ENCODE measurements at places on chromosomes 6 and 20. TPM values are rescaled to one million over a fixed set of nuclear protein-coding genes. Genes with fewer than 3 reads are reported as not detected.

- no peak for DNase-seq
Measured at GRCh38 chr20:37295595-37295994, 6.1 kb downstream of the MANBAL start.

Gene SRC
- polyA plus RNA-seq = 23.8 TPM

Gene PTPRK
- 8.0 TPM for polyA plus RNA-seq

DNA sequence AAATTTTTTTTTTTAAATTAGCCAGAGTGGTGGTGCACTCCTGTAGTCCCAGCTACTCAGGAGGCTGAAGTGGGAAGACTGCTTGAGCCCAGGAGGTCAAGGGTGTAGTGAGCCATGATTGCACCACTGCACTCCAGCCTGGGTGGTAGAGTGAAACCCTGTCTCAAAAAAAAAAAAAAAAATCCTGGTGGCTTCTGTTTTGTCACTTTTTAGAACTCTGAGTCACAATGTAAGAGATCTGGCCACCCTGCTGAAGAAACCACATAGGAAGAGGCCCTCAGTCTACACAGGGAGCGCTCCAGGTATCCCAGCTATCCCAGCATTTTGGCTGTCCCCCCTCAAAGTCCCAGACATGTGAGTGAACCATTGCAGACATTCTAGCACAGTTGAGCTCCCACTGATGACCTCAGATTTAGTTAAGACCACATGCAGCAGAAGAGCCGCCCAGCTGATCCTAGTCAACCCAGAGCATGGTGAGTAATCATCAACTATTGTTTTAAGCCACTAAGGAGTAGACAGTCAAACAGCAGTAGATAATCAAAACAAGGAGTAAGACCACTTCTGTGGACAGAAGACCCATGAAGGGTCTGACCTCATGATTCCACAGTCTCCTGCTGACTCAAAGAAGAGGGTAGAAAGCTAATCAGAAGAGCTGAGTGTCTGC lies 12.7 kb upstream of the ARFGEF2 start:
- no peak for DNase-seq

Gene OR2J3
- polyA plus RNA-seq = not detected

Gene SMIM13
- 2.1 TPM for polyA plus RNA-seq

DNA sequence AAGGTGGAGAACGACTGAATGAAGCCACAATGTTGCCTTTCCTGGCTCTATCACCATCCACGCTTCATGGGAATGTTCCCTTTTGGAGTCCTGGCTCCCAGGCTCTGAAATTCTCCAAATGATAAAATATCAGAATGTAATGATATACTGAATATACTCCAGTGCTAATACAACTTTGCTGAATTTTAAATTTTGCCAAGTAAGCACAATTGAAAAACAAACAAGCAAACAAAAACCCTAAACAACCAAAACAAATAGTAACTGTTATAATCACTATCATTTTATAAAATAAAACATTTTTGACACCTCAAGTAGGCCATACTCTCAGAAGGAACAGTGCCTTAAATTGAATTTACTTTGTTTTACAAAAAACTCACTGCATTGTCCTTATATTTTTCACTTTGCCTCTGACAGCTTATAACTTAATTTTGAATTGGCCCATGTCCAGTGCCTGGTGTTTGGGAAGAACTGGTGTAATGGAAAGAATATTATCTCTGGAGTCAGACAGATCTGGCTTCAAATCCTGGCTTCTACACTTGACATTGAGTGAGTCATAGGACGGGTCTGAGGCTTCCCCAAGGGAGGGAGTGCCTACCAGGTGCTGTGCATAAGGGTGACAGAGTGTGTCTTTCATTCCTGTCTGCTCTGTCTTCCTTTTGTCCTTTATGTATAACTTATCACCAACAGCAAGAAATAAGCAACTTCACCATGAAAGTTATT lies 698.3 kb downstream of the EPM2A start:
- peak; percentile 48 for DNase-seq

DNA sequence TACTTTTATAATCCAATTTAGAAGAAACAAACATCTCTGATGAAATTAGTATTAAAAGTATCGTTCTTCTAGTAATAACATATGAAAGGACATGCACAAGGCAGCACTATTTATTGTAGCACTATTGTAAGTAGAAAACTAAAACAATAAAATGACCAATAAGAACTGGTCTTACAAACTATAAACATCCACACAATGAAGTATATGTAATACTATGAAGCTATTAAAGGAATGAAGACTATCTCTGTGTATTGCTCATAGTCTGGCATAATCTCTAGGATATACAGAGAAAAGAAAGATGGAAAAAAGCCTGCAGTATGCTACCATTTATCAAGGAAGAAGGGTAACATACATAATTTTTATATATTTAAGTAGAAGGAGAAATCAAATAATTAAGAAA lies 16.7 kb downstream of the LCA5 start:
- DNase-seq = no peak

DNA sequence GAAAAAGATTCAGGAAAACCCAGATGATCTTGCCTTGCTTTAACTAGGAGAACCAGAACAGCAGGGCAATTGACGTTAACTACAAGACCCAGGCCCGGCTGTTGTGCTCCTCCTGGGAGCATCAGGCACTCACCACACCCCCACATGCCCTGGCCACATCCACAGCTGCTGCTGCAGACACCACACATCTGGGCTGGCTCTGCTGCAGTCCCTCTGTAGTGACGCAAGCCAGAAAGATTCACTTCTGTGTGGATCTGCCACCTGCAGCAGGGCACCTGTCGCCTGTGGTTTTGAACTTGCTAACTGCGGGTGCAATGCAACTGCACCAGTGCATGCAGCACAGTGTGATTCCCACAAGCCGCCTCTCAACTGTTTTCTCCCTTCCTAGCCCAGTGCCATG lies 228.8 kb downstream of the SYNDIG1 start:
- DNase-seq = no peak

DNA sequence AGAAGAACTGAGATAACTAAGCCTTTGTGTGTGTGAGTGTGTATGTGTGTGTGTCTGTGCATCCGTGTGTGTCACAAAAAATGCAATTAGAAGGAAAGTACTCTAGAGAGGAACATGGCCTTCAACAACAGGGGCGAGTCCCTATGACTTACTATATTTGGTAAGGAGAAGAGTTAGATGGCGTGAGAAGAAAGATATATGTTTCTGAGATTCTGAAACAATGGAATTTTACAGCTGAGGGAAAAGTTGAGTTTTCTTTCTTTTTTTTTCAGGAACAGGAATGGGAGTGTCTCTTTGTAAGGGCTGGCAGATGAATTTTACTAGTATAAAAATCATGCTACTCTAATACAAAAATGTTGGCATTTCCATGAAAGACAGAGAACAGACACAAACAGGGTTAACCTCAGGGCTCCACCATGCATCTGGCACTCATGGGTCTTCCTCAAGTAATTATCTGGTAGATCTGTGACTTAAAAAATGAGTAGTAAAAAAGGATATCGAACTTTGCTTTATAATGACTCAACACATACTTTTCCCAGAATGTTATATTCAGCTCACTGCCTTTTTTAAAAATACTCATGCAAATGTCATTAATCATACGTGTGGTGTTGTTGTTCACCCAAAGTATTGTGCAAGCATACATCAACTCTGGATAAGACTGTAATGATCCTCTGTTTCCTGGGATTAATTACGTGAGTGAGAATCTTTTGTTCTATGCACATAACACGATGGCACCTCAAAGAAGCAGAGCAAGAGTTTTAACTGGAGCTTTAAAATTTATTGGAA lies 12.8 kb upstream of the SASH1 start:
- DNase-seq = no peak

- DNase-seq = no peak
Measured at GRCh38 chr20:32495949-32496348, 89.2 kb downstream of the NOL4L start.

- DNase-seq = no peak
Measured at GRCh38 chr20:9583151-9583550, 68.8 kb downstream of the LAMP5 start.

Gene SH3BGRL2
- 1.6 TPM for polyA plus RNA-seq

Gene GJA1
- polyA plus RNA-seq = 23.5 TPM

Gene DNAH8
- polyA plus RNA-seq = under 0.01 TPM

GRCh38 chr20:6956574-6956973 lies 189.1 kb downstream of the BMP2 start:
- DNase-seq = no peak

Gene MROH8
- polyA plus RNA-seq = 3.5 TPM

GRCh38 chr6:3079682-3080081 lies 11.4 kb downstream of the RIPK1 start:
- no peak for DNase-seq

DNA sequence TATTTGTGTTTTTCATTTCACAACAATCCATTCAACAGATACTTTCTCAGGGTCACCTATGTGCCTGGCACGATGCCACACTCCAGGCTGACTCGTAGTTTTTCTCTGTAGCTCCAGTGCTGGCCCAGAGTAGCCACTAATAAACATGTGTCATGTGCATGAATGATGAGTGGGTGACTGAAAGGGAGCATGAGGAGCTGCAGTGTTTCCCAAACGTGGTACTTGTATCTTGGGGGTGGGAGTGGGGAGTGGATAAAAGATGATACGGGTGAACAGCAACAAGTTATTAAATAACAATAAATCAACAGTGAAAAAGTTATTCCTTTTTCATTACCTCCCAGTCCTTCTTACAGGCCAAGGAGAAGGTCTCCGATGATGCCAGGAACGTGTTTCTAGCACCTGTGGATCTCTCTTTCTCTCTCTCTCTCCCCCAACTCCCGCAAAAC lies 17.1 kb downstream of the SRXN1 start:
- no peak for DNase-seq

DNA sequence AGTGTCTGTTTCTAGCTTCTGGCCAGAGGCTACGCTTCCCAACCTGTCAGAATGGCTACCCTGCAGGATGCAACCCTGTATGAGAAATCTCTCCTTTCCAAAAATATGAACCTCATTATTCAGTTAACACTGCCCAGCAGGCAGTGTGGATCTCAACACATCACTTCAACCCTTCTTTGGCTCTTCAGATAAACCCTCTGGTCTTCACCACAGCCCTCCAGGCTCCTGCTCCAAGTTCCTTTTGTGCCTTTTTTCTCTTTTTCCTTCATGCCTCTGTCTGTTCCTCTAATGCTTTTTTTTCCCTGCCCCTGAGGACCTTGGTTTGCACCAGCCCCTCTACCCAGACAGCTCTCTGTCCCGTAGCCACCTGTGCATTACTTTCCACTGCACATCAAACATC lies 207.4 kb downstream of the MYLK4 start:
- no peak for DNase-seq

Gene SYTL3
- polyA plus RNA-seq = 2.0 TPM

DNA sequence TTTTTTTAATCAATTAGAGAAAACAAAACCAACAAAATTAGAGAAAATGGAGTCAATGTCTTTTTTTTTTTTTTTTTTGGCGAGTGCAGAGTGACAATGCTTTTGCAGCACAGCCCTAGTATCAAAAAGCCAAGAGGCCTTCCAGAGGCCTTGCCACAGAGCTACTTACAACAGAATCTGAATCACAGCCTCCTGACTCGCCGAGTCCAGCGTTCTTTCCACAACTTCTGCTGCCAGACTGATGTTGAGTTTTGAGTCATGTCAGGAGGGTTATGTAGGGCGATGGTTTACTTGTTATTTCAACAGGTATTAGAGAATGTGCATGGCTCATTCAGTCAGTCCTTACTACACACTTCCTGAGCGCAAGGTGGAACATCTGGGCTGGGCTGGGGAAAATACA lies 88.6 kb downstream of the FNDC1 start:
- DNase-seq = no peak

GRCh38 chr20:44111712-44112335 lies 75.2 kb downstream of the JPH2 start:
- DNase-seq = no peak

DNA sequence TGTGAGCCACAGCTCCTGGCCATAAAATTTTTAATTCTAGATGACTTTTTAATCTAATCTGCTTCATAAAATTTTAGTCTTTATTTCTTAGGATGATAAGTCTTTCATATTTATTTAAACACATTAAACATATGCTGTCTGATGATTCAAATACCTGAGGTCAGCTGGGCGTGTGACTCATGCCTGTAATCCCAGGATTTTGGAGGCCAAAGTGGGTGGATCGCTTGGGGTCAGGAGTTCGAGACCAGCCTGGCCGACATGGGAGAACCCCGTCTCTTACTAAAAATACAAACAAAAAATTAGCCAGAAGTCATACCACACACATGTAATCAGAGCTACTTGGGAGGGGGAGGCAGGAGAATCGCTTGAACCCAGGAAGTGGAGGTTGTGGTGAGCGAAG lies 53.1 kb downstream of the RBM24 start:
- no peak for DNase-seq

DNA sequence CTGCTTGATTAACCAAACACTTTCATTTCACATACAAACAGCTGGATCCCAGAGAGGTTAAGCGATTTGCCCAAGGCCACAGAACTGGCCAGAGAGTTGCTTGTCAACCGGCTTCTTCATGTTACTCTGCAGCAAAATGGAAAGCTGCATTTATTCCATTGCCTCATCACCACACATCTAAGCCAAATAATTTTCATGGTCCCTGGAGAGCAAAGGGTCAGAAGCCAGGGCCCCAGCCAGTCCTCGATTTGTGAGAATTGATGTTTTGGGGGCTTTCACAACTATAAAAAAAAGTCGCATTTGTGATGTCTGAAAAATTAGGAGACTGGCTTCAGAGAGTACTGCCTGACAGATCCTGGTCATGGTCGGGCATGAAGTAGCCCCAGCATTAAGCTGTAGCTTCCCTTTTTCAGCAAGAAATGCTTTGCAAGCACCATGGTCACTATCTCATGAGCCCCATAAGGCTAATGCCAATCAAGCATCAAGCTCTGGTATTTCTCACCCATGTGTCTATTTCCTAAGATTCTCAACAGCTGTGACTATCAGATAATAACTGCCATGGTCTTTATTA lies 95.8 kb downstream of the BANF2 start:
- no peak for DNase-seq

Gene PCSK2
- not detected for polyA plus RNA-seq

- no peak for DNase-seq
Measured at GRCh38 chr6:158018851-158019361, 37.2 kb downstream of the SYNJ2 start.

Gene MAFB
- polyA plus RNA-seq = 0.05 TPM

Gene LY6G5B
- polyA plus RNA-seq = 12.7 TPM

DNA sequence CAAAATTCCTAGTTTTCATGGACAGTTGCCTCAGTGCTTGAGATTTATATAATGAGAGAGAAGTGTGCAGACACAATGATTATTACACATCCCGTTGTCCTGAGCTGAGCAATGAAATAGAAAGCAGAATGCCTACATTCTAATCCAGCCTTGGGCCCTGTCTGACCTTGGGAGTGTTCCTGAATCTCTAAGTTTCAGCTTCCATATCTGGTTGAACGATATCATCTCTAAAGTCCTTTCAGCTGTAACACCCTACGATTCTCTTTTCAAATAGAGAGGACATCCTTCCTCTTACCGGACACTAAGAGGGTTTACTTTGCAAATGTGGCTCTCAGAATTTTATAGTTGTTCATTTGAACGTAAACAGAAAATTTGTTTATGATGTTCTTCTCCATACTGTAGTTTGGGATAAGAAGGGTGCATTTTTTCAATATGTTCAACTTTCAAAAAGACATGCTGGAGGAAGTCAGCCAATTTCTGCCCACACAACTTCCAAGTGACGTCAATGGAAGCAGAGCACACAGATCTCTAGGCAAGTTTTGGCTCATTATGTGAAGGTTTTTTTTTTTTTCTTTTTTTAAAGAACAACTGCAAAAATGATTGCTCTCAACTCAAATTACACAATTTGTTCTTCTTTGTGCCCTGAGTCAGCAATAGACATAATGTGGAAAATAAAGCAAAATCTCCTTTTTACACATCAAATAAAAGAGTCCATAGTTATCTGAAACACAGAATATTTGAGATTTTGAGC lies 50.4 kb downstream of the PDE7B start:
- no peak for DNase-seq

- no peak for DNase-seq
Measured at GRCh38 chr20:8152847-8153246, 20.8 kb downstream of the PLCB1 start.

Data from SK-N-SH (cell line).